M059J (cell line): ENCODE measurements at places on chromosomes 12 and 14.
A peak's percentile ranks its signal among the peaks of the same experiment; 100 is the strongest.

DNA sequence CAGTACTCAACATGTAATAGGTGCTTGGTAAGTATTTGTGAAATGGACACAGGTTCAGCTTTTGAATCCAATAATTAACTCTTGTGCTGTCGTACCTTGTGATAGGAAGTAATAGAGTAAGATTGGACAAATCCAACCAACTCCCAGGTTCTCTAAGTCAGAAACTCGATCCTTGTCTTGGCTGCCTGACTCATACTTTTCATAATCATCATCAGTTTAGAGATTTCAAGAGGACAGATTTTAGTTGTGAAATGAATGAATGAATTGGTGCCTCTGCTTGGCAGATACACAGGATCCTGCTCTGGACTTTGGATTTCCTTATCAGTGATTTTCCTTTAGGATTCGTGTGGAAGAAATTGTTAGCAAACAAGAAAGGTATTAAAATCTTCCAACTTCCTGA lies 1145.2 kb downstream of the AACS start:
- no peak for DNase-seq

- no peak for DNase-seq
Measured at GRCh38 chr14:68853749-68854148, 60.9 kb upstream of the ZFP36L1 start.

DNA sequence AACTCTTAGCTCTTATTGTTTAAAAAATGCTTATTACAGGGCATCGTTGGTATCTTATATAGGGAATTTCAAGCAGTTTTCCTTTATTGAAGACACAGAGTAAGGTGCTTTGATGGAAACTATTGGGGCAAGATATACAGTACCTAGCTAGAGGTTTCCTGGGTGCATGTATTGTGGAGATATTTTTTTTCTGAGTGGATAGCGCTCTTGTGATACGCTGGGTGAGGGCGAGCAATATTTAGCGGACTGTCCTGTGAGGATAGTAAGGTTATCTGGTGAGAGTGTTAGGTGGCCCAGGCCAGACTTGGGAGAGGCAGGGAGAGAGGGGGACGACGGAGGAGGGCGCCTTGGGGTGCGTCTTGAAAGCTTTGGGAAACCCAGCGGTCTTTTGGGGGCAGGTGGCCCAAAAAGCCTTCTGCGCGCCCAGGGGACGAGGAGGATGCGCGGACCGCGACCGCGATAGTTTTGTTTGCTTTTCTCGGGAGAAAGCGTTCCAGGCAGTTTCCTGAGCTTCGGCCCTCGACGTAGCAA lies 596 bp upstream of the BICD1 start:
- DNase-seq: no peak

- DNase-seq: no peak
Measured at GRCh38 chr12:8950702-8951478, 1.4 kb upstream of the M6PR start.

- DNase-seq: no peak
Measured at GRCh38 chr12:24072302-24072701, 122.8 kb upstream of the SOX5 start.

- no peak for DNase-seq
Measured at GRCh38 chr12:63935361-63935760, 90.9 kb downstream of the SRGAP1 start.

GRCh38 chr12:9647825-9648700 lies 21.4 kb upstream of the CLEC2D start:
- peak; percentile 82 for DNase-seq

DNA sequence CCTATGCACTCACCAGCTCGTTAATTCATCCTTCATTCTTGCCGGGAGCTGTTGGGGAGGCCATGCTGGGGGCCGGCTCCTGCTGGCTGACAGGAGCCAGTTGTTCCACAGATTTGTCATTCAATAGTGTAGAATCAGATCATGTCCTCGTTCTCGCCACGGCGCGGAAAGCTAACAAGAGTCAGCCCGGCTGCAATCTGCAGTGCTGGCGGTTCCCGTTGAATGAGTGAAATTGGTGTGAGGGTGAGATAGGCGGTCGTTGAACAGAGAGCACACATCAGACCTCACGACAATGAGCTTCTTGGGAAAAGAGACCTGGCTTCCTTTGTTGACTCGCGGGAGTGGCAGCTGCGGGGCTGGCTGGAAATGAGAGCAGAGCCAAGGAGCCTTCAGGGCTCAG lies 57.5 kb downstream of the KIF26A start:
- DNase-seq: no peak

DNA sequence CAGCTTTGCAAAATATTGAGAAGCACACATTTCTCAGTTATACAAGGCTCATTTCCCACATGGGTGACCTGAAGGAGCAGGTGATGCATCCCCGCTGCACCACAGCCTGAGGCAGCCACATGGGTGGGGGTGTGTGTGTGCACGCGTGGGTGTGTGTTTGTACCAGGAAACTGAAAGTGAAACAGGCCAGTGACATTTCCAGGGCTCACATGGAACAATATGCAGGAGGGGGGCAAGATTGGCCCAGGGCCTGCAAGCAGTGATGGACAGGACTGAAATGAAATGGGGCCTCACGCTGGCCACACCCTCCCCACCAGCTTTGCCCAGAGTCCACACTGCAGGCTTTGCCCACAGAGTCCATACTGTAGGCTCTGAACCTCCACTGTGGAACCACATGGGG lies 154.2 kb upstream of the PARP11 start:
- peak; percentile 21 for DNase-seq

DNA sequence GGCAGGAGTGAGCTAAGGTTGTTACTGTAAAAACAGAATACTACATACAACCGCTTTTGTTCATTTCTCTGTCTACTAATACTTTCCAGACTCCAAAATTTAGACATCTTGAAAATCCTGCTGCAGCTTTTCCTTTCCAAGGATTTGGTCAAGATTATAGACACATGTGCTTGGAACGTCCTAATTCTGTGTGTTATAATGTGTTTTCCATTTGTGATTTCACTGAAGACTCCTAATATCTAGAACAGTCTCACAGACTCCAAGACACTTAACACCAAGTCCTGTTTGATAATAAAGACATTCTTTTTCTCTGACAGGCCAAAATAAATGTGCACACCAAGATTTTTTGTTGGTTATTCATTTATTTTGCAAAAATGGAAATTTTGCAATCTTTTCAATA lies 41.8 kb upstream of the TMTC2 start:
- DNase-seq: no peak

GRCh38 chr12:20370014-20370386 lies 1.7 kb downstream of the PDE3A start:
- peak; percentile 66 for DNase-seq

DNA sequence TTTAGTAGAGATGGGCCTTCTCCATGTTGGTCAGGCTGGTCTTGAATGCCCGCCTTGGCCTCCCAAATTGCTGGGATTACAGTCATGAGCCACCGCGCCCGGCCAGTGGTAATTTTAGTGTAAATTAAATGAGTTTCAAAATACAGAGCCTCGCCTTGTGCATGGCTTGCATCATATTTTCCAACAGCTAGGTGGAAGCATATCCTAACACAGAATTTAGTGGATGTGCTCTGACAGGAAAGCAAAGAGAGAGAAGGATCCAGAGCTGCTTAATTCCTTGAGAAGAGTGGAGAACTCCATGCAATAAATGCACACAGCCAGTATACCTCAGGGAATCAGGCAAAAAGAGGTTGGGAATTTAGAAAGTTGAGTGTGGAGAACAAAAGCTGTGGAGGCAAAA lies 2.5 kb downstream of the OR6C2 start:
- no peak for DNase-seq

GRCh38 chr12:1611803-1612572 lies 17.0 kb upstream of the WNT5B start:
- peak; percentile 91 for DNase-seq

GRCh38 chr12:91914701-91915100 lies 230.9 kb downstream of the BTG1 start:
- no peak for DNase-seq

DNA sequence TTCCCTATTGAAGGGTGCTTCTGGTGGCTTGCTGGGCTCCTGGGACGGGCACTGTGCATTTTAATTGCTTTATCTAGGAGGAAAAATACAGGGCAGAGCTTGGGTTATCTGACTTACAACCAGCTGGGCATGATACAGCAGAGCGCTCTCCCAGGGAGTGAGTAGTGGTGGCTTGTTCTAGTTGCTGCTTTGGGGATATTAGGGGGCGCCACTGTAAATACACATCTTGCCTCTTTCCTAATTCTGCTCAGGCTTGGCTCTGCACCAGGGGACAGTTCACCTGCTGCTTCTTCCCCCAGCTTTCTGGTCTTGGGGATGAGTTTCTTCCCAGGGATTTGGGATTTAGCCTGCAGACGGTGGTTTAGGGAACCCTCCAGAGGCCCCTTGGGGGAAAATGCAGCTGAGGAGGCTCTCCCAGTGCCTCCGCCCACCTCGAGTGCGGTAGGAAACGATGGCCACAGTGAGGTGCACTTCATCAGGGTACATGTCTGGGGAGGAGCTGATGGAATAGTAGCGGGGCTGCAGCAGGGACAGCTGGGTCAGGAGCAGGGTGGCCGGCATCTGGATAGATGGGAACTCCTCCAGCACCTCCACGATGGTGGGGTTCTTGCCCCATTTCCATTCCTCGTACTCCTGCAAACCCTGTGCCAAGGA lies 36.9 kb upstream of the FBXO21 start:
- DNase-seq: no peak

GRCh38 chr12:51848841-51849735 lies 570 bp upstream of the FIGNL2 start:
- no peak for DNase-seq

DNA sequence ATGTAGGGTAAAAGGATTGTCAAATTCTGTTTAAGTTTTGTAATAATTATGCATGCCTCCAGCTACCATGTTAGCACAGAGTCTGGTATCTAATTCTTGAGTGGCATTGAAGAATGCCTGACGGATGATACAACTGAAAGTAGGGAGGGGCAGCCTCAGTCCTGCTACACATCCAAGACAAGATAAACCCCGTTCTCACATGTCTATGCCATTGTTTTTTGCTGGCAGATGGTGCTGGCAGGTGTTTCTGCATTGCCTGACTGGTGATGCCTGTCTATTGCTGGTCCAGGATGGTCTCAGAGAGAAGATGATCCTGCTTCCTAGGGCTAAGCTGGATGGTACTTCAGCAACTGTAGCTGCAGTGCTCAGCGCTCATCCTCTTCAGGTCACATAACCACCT lies 245.8 kb upstream of the NAV3 start:
- no peak for DNase-seq

- peak; percentile 34 for DNase-seq
Measured at GRCh38 chr12:86264451-86265328, 8.5 kb upstream of the MGAT4C start.

DNA sequence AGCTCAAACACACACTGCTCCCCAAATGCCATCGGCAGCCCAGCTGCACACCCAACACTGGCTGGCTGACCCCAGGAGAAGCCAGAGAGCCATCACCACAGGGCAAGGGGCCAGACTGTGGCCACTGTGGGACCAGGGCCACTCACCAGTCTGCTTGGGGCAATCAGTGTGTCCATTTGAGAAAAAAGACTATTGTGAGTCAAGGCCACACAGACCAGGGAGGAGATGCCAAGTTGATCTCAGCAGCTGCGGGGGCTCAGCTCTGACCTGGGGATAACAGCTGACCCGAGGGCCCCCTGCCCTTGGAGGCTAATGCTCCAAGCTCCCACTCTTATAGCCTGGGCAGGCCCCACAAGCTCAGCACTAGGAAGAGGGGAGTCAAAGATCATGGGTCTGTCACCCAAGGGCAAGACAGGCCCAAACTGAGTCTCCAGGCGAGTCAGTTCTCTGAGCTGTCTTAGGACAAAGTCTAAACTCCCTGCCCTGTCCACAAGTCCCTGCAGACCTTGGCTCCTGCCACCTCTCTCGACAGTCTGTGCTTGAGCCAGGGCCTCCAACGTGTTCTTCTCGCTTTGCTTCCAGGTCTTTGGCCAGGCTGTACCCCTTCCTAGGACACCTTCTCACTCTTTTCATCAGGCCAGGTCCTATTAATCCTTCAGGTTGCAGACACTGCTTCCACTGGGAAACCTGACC lies 30.1 kb upstream of the PNMA1 start:
- DNase-seq: peak; percentile 47

- no peak for DNase-seq
Measured at GRCh38 chr12:49621651-49622500, 1.5 kb upstream of the PRPF40B start.

- peak; percentile 60 for DNase-seq
Measured at GRCh38 chr12:50621399-50622300, 116.9 kb downstream of the DIP2B start.

DNA sequence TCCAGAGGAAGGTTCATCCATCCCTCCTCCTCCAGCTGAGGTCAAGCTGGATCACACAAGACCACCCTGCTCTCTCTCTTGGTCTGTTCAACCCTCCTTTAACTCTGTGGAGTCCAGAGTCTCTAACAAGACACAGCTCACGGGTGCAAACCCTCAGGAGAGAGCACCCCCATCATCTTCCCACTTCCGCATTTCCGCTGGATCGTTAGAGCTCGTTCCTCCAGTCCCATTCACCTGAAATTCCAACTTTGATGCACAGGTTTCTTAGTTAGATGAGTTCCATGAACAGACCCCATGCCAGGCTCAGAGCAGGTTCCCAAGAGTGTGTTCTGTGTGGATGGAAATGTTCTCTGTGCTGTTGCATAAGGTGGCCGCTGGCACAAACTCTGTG lies 44.5 kb upstream of the P2RX7 start:
- no peak for DNase-seq

DNA sequence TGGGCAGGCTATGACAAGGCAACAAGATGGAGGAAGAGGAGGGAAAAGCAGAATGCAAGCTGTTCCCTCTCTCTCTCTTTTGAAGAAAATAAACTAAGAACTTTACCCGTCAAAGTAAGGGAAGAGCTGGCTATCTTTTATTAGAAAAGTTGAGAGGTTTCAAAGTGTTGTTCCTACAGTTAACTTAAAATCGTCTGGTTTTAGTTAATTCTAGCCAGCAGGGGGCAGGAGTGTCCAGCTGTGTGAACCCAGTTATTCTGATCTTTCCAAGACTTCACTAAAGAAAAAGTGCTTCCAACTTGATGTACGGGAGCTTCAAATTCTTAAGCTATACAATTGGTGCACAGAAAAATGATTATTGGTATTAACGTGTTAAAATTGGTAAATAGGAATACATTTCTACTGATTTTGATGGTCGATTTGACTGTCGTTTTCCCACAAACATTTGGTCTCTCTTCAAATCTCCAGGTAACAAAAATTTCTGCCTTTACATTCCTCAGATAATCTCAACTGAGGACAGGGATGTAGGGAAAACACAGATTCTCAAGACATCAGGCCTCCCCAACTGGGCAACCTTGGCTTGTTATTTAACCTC lies 28.4 kb upstream of the MON2 start:
- peak; percentile 55 for DNase-seq

GRCh38 chr14:90087433-90087832 lies 25.6 kb downstream of the KCNK13 start:
- DNase-seq: peak; percentile 73

- DNase-seq: peak; percentile 7
Measured at GRCh38 chr14:69358233-69358963, 39.7 kb downstream of the ERH start.

- no peak for DNase-seq
Measured at GRCh38 chr12:127681151-127681754, 585.7 kb upstream of the TMEM132C start.

DNA sequence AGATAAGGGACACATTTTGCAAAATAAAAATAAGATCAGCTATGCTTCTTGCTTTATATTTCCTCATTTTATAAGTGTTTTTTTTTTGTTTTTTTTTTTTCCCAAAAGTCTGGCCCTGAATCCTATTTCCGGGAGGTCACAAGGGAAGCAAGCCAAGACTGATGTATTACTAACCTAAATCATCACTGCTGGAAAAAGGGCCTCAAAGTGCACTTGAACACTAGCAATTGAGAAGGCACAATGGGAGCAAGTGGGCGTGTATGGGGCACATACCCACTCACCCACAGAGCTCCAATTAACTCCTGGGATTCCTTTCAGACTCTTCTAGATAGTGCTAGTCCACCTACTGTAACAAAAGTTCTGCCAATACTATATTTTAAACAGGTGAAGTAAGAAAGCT lies 58.8 kb downstream of the STON2 start:
- no peak for DNase-seq
